ENCODE measurements at places on chromosomes 11 and 22.

GRCh38 chr22:17920992-17921650 is 103.2 kb downstream of the MICAL3 start:
- no peak for DNase-seq

DNA sequence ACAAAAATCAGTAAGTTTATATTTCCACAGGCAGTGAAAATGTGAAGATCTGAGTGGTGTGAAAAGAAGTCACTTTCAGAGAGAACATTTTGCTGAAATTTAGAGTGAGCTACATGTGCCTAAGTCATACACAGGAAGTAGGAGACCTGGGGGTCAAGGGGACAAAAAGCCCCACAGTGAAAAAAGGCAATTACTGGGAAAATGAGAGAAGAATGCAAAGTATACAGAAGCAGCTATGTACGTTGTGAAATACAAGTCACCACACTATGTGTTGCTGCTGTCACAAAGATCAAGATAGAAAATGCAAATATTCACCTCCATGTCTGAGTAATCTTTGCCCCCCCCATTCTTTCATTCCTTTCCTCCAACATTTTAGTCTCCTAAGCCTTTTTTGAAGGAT is 21.6 kb upstream of the SESN3 start:
- no peak for DNase-seq

GRCh38 chr11:69375316-69376154 is 81.6 kb downstream of the MYEOV start:
- peak; percentile 23 for DNase-seq

DNA sequence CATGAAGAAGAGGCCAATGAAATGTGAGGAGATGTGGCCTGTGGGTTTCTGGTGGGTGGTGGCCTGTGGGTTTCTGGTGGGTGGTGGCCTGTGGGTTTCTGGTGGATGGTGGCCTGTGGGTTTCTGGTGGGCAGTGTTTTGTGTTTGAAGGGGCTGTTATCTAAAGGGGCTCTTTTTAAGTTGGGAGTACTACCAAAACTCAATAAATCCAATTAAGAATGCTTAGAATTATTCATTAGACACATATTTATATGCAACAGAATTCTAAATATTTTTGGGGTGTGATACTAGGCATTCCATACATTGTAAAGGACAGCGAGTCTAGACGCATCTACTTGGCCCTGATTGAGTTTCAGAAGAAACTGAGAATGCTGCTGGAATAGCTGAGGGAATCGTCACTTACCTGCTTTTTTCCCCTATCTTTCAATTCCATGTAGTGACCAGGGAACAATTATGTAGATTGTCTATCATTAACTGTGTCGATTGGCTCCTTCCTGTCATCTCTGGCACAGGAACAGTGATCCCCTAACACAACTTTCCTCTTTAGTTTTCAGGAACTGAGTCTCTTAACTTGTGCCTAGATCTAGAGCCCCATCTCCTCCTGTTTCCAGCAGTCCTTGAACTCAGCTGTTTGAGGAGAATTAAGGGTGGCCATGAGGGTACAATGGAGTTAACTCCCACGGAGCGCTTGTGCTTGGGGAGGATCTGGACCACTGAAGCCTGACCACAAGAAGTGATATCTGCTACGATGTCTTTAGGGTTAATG is 37.3 kb upstream of the TOP3B start:
- DNase-seq = no peak

- no peak for DNase-seq
Observed at GRCh38 chr11:95588821-95589220, 200.8 kb downstream of the FAM76B start.

- DNase-seq = no peak
Observed at GRCh38 chr22:32841175-32841574, 39.7 kb downstream of the TIMP3 start.

- DNase-seq = no peak
Observed at GRCh38 chr22:29408940-29409339, 20.6 kb upstream of the AP1B1 start.

GRCh38 chr11:130904380-130904779 is 11.9 kb downstream of the SNX19 start:
- no peak for DNase-seq

DNA sequence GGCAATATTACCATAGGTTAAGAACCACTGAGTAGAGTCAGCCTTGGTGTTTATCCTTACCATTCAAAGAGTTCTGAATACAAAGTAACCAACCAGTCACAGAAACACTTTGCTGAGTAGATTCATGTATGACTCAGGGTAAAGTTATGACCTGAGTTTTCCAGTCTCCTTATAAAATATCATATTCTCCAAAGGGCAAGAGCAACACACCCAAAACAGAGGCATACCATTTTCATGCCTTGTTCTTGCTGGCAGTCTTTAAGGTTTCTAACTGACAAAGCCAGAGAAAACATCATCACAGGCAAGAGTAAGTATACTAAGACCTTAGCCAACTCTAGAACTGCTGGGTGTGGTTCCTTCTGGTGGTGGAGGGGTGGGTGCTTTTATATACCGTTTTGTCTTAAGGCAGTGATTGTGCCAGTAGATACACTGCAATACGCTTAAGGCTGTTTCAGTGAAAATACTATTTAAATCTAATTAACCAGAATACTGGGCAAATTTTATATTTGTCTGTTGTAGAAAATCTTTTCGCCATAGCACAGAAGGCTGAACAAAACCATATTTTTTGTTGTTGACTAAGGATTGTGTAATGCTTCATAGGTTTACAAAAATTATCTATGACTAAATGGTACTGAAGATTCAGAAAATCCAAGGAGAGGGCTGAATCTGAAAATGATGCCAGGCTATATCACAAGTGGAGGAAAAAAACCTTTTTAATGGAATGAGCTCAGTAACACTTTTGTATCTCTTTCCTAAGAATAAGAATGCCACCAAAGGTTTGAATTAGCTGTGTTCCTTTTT is 3.0 kb downstream of the ATL3 start:
- no peak for DNase-seq

DNA sequence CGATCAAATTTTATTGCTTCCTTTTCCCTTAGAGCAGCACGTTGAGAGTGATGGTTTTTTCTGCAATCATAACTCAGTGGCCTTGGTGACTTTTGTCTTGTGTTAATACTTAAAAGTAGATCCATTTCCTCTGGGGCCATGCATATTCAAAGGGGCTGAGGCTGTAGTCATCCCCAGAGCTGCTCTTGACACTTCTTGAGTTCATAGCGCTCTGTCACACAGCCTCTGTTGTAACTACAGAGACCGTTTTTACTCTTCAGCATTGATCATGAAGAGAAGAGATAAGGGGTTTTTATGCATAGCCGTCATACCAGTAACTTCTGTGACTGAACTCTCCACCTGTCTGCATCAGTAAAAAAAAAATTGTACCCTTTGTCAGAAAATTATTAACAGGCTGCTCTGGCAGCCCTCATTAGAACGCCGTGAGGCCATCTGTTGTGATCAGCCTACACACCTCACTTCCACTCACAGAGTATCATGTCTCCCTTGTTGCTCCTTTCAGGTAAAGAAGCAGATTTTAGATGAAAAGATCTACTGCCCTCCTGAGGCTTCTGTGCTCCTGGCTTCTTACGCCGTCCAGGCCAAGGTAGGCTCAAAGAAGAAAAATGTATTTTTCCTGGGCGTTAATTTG is 38.4 kb downstream of the NF2 start:
- DNase-seq = no peak

GRCh38 chr11:58654908-58655296 is 32.4 kb downstream of the CNTF start:
- DNase-seq = no peak

- no peak for DNase-seq
Observed at GRCh38 chr11:28058333-28058732, 49.6 kb downstream of the KIF18A start.

DNA sequence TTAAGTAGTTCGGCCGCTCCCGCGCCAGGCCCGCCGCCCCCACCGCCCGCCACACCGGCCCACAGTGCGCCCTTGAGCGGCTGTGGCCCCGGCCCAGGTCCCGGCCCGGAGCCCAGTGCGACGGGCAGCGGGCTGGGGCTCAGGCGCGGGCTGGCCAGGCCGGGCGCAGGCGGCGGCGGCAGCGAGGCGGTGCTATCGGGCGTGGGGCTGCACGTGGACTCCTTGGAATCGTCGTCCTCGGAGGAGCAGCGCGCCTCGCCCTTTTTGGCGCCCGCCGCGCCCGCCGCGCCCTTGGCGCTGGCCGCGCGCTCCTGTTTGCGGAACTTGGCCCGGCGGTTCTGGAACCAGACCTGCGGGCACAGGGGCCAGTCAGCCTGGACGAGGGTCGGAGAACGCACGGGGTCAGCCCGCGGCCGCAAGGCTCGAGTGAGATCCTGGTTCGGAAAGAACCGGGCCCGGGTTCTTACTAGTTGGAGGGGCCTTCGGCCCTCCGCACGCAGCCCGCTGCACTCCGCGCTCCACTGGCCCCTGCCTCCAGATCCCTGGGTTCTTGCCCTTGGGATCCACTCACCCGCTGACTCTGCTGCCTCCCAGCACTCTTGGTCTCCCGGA is 4.0 kb downstream of the PHOX2A start:
- no peak for DNase-seq

DNA sequence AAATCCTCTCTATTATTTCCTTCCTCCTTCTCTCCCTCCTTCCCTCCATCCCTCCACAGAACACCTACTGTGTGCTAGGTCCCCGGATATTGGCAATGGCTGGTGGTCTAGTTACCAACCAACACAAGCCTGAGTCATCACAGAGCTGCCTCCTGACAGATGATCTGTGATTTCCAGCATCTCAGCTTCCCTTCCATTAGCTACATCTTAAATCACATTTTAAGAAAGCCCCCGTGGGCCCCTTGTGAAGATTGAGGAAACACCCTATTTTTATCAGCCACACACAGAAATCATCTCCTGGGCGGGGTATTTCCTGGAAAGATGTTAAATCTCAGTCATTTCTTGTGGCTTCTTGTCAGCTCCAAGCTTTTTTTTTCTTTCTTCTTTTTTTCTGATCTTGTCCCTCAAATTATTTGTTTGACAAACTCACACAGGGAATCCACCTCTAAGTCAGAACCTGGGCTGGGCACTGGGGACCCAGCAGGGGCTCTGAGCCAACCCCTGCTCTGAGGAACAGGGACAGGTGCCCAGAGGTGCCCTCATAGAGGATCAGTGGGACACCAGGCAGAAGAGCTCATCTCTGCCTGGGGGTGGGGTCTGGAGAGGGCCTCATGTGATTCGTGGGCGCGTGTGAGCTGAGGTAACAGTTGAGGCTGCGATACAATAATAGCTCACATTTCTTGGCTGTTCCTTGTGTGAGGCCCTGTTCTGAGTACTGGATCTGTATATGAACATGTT is 42.4 kb downstream of the CACNA1I start:
- DNase-seq = no peak

DNA sequence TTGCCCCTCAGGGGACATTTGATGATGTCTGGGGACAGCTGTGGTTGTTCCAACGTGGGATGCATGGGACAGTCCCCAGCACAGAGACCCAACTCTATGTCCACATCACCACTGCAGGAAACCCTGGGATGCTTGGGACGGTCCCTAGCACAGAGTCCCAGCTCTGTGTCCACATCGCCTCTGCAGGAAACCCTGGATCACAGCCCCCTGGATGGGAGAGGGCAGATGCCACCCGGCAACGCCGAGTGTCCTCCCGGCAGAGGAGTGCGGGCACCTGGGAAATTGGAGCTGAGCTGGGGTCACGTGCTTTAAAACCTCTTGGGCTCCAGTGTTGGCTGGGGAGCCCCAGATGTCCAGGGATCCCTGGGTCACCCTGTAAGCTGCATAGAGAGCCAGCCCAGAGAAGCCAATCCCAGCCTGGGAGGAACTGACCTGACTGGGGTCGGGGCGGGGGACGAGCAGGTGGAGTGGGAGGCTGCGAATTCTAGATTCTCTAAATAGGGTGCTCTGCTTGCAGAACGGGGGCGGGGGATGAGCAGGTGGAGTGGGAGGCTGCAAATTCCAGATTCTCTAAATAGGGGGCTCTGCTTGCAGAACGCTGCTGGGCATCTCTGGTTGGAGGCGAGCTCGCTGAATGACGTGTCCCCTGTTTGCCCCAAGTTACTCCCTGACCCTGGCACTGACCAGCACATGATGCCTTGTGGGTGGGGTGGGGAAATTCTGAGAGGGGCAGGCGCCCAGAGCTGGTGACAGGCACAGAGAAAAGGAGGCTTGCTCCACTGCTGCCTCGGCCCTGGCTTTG is 1197.8 kb downstream of the BRD1 start:
- DNase-seq = no peak

- DNase-seq = no peak
Observed at GRCh38 chr11:44389963-44390605, 80.1 kb upstream of the ALX4 start.

DNA sequence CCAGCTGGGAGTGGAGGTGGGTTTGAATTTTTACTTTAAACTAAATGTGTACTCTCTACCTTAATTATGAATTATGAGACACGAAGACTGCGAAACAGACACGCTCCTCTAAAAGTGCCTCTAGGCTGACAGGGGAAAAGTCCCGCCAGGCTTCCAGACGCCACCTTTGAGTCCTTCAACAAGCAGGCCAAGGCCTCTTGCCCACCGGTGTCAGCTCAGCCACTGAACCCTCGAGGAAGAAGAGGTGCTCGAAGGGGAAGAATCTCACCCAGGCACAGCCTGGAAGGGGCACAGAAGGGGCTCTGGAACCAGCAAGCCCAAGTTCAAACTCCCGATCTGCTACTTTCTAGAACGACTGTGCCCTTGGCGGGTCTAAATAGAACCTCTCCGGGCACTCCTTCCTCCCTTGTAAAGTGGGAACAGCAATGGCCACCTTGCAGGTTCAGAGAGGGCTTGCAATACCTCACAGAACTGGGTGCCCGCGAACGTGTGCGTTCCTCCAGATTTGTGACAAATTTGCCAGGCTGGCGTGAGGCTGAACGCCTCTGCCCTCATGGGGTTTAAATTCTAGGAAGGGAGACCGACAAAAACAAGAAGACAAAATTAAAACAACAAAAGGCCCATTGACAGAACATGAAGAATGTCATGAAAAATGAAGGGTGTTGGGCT is 158.5 kb upstream of the GRK3 start:
- DNase-seq = no peak

DNA sequence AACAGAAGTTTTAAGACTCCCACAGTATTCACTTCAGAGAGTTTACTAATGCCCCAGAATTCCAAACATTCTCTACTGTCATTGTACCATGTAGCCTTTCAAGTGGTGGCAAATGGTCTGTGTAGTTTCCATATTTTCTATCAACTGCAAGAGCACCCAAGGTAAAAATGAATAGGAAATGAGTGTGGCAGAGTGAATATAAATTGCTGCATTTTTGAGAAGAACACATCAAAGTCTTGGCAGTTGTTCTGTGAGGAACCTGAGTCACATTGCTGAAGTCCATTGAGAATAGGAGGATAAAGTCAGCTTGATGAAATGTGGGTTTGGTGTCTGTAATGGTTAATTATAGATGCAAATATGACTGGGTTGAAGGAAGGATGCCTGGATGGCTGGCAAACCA is 193.6 kb downstream of the AASDHPPT start:
- DNase-seq = no peak

GRCh38 chr11:128180441-128181087 is 406.8 kb downstream of the ETS1 start:
- no peak for DNase-seq

DNA sequence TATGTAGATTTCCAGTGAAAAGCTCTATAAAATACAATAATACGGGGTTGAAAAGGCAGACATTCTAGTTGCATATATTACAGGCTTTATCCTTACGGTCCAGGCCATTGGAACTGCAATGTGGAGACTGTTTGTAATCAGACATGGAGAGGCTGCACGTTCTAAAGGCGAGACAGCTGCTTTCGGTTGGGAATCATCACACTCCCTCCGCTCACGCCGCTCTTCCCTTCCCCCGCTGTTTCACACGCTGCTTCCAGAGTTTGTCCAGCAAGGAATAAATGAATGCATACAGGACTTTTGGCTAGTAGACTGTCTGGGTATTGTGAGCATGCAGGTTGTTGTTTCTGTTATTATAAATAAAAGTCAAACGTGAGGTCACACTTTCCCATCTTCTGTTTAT is 13.5 kb upstream of the EFCAB6 start:
- DNase-seq = no peak

- DNase-seq = no peak
Observed at GRCh38 chr11:31977343-31977742, 113.5 kb upstream of the RCN1 start.

All from activated CD4-positive, CD25-positive, alpha-beta regulatory T cell treated with anti-CD3 and anti-CD28 coated beads, Interleukin-2, amount 50 U/mL, for 72 hours (primary cell).